DMS153 (cell line): ENCODE measurements at places on chromosomes 4 and X.
A peak's percentile ranks its signal among the peaks of the same experiment; 100 is the strongest.

DNA sequence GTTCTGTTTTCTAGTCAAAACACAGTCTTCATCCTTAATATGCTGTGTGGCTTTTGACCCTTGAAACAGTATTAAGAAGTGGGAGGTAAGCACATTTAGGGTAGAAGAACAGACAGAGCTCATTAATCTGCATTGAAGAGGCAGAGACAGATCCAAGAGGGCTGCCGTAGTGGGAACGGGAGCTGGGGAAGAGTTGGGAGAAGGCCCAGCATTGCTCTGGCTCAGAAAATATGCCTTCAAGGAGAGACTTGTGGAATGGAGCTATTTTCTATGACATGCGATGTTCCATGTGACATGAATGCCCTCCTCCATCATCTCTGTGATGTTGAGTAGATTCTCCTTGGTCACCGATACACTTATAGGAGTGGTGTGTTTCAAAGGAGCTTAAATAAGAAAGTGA, 273.3 kb upstream of the BOD1L1 start:
- DNase-seq, result no peak

- no peak for DNase-seq
Observed at GRCh38 chr4:10696253-10696652, 11.7 kb upstream of the CLNK start.

DNA sequence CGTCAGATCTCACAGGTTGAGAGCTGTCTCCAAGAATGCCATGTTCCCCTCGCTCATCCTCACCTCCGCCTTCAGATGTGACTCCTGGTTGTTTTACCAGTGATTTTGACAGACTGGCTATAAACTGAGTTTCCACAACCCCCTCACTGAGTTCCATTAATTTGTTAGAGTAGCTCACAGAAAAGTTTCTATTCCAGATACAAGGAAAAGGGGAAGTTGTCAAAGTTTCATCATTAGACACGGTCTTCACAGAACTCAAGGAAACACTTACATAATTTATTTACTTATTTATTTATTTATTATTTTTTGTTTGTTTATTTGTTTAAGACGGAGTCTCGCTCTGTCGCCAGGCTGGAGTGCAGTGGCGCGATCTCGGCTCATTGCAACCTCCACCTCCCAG, 55.7 kb upstream of the IQSEC2 start:
- no peak for DNase-seq

GRCh38 chrX:72713130-72713529, 976 bp downstream of the PHKA1 start:
- no peak for DNase-seq

GRCh38 chrX:136630881-136631280, 17.1 kb upstream of the CD40LG start:
- DNase-seq, result no peak

DNA sequence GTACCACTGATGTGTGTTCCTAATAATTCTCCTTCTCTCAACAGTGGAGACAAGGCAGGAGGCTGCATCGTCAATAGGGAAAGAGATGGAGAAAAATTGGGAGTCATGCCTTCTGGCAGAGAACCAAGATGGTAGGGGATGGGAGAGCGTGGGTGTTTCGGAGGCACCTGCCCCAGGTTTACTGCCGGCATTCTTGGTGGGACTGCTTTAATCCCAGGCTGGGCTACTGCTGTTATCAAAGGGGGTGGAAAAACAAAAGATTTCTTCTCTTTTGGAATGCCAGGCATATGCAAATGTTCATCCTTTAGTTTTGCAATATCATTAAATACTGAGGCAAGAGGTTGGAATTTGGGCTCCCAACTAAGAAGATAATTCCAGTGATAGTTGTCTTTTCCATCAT, 257.0 kb downstream of the DCHS2 start:
- no peak for DNase-seq

GRCh38 chr4:828641-829271, 2.8 kb upstream of the CPLX1 start:
- DNase-seq, result no peak

DNA sequence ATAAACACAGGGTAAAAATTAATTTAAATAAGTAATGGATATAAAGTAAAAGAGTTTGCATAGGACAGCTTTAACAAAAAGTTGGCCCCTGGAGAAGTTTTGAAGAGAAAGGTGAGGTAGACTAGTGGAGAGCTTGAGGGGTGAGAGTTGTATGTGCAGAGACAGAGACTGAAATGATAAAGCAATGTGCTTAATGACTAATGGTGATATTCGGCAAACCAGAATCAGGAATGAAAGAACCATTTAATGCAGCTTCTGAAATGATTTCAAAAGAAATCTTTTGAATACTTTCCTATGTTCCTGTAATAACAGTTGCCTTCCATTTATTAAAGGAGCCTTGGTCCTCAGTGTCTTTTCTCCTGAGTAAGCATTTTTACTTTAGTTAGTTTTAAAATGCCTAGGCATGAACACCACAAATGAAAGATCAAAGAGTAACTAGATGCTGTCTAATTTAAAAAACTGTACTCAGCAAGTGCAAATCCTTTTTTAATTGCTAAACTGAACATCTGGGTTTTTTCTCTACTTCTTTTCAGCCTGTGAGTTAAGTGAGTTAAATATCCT, 28.5 kb downstream of the CAMK2D start:
- no peak for DNase-seq

DNA sequence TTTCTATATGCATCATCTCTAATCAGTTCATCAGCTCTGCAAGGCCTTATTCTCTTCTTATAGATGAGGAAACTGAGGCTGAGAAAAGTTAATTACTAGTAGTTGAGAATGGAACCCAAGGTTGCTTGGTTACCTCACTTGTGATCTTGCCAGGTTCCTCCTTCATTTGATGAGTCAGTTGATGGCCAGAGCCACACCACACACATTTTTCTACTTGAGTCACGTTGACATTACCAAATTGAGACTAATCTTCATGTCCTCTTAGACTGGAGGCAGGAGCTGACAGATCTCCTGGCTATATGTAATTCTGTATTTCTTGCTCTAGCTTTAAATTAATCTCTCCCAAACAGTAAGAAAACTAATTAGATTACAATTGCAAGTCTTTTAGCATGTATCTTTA, 428.4 kb downstream of the AFF2 start:
- DNase-seq, result no peak

DNA sequence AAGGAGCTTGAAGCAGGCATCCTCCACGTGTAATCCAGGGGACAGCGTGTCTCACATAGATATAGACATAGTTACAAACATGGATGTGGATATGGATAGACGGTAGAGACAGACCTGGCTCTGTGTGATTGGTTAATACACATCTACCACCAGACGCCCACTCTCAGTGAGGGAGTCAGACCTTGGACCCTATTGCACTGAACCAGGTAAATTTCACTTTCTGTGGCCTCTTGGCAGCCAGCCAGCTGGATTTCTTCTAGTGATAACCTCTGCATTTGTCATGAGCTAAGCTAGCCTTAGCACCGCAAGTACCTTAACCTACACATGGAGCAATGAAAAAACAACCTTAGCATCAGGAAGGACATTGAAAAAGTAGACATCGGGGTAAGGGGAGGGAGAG, 79.2 kb upstream of the ACSL4 start:
- no peak for DNase-seq

DNA sequence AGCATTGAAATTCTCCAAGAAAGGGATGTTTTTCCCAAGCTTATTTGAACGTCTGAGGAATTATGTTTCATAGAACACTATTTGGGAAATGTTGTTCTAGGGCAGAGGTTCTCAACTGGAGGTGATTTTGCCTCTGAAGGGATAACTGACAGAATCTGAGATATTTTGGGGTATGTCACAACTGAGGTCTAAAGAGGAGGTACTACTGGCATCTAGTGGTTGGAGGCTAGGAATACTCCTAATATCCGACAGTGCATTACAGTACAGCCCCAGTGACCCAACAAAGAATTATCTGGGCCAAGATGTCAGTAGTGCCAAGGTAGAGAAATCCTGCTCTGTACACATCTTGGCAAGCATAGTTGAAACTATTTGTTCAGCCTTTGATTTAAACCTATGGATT, 6.4 kb downstream of the HSPA4L start:
- no peak for DNase-seq

DNA sequence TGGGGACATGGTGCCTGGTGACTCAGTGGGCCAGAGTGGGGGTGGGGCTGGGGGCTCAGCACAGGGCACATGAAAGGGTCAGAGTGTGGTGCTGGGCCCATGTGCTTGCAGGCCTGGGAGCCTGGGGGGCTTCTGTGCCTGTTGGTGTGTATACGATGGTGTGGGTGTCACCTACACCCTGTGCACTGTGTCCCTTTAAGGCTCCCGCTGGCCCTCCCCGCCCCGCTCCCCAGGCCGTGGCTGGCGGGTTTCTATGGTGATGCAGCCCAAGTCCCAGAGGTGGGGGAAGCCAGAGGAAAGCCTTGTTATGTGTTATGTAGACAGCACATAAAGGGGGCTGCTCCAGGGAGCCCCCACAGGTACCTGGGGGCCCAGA, 5.5 kb downstream of the L1CAM start:
- no peak for DNase-seq

DNA sequence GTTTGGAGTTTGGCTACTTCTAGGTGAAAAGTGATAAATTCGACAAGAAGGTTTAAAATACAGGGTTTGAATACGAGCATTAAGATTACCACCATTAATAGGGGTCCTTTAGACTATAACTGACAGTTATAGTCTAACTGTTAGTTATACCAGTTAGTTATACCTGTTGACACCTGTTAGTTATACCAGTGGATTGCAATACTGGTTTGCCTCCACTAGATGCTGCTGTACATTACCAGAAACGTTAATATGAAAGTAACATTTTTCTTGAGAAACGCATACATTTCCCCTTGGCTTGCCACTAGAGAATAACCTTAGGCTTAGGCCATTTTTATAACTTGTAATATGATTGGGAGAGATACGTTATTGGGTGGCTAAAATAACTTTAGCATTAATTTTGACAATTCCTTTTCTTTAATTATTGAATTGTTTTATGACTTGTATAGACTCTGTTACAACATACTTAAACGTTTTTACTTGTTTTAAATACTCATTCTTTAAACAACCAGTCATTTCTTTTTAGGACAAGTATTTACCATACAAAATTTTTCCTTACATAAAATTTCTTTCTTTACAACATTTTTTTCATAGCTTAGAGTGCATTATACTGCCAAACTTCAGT, 911.2 kb downstream of the FSTL5 start:
- DNase-seq, result peak; percentile 0

- no peak for DNase-seq
Observed at GRCh38 chr4:48064349-48064748, 47.8 kb downstream of the NIPAL1 start.
